ENCODE measurements at places on chromosomes 2 and 18.

GRCh38 chr2:134823431-134823830 is 15.0 kb upstream of the ACMSD start:
- no peak for DNase-seq

DNA sequence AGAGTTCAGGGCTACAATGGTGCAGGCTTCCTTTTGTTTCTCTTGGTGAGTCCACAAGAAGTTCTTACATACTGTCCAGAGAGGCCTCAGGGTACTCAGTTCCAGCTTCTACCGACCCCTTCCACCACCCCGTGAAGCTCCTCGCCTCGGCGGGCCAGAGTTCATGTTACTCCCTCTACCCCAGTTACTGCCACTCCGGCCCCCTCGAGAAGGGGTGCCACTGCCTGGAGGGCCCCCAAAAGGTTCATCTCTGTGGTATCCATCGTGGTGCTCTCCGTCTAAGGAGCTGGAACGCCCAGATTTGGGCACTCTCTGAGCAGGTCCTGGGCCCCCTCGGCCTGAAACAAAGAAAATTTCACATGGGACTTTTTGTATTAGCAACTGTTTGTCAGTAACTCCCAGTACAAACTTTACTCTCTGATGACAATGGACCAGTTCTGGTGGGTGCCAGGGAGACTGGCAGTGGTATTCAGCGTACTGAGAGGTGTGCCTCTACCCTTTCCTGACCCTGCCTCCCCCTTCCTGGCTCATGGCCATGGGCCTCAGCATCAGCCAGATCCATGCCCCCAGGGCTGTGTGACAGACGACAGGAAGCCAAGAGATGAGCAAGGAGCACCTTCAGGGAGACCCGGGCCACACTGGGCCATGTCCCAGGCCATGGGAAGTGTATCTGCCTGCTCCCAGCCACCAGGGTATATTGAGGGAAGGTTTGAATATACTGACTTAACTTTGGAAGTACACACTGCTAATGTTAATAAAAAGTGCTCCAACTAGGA is 5.1 kb downstream of the SFT2D3 start:
- DNase-seq = no peak

- no peak for DNase-seq
These were observed 89.0 kb downstream of the SLC66A3 start for GRCh38 chr2:11244091-11244826.

DNA sequence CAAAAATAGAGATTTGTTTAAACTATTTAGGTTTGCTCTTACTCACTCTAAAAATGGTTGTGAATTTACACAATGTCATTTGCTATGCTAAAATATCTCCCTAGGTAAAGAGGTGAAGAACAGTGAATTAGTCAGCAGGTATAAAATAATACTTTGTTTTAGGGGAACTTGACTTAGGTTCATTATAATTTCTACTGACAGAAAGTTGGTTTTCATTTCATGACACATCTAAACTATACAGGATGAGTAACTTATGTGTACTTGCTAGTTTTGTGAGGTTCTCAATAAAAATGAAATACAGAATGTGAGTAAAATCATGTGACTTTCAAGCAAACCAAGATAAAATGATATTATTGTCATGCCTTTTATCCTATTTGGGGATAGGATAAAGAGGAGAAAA is 66.0 kb downstream of the DIS3L2 start:
- DNase-seq = no peak
